ENCODE measurements at places on chromosomes 5 and 9. TPM values are rescaled to one million over a fixed set of nuclear protein-coding genes. Genes with fewer than 3 reads are reported as not detected.

GRCh38 chr5:34022121-34022705 lies 14.4 kb upstream of the AMACR start:
- no peak for DNase-seq

DNA sequence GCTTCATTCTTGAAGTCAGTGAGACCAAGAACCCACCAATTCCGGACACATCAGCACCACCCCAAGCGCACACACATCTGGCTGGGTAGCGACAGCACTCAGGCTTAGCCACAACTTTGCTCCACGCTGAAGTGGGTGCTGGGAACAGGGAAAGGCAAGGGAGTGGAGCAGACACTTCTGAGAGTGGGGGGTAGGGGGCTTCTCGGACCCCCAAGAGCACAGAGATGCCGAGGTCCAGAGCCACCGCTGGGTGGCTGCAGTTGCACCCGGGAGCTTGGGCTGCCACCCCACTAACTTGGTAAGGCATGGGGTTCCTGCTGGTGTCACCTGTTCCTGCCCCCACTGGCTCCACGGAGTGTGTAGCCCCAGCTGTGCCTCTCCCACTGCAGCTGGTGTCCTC lies 225.3 kb upstream of the RIOK2 start:
- no peak for DNase-seq

DNA sequence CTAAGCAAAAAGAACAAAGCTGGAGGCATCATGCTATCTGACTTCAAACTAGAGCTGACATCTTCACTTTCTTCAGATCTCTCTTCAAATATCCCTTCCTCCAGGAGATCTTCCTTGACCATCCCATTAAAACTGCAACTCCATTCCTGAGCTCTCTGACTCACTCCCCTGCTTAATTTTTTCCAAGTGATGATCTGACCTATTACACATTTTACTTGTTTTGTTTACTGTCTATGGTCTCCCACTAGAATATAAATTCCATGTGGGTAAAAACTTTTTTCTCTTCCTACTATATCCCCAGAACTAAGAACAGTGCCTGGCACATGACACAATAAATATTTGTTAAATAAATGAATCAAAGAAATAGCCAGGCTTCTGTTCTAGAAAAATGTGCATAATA lies 87.5 kb downstream of the SLIT3 start:
- no peak for DNase-seq

- no peak for DNase-seq
Measured at GRCh38 chr9:80305136-80305535, 733.4 kb downstream of the TLE4 start.

DNA sequence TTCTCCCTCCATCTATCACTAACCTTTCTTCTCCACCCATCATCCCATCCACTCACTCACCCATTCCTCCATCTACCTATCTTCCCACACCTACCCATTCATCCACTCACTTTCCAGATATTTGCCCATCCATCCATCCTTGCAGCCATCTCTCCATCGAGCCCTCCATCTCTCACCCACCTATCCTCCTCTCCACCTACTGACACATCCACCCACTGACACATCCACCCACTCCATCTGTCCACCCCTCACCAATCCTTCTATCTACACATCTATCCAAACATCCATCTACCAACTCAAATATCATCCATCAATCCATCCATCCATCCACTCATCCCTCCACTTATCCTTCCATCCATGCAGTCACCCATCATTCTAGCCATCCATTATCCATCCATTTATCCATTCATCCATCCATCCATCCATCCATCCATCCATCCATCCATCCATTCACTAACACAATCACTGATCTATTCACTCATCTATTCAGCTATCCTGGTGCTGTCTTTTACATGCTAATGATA lies 68.9 kb upstream of the SPTLC1 start:
- no peak for DNase-seq

Gene GPRIN1
- total RNA-seq, result 0.71 TPM

GRCh38 chr5:138930371-138931097 lies 55.4 kb upstream of the LRRTM2 start:
- no peak for DNase-seq

Data from psoas muscle (tissue), 8 donors.